GM12878 (cell line): ENCODE measurements at places on chromosomes 4 and X. TPM values are rescaled to one million over a fixed set of nuclear protein-coding genes. Genes with fewer than 3 reads are reported as not detected.
A peak's percentile ranks its signal among the peaks of the same experiment; 100 is the strongest.

ADH1B gene
- polyA plus RNA-seq: not detected in 2 replicates

SRP72 gene
- polyA plus RNA-seq: 145 and 160 TPM in 2 replicates

ZNF280C gene
- 5.9 and 7.5 TPM in 2 replicates for polyA plus RNA-seq

GPR78 gene
- not detected in 2 replicates for polyA plus RNA-seq

DCLK2 gene
- polyA plus RNA-seq: not detected in 2 replicates

RNF212 gene
- not detected in 2 replicates for polyA plus RNA-seq

PDLIM3 gene
- polyA plus RNA-seq: 0.43 TPM in 1 of 2 replicates, not detected in the other

ODAPH gene
- not detected in 2 replicates for polyA plus RNA-seq

TMEM35A gene
- polyA plus RNA-seq: not detected in 2 replicates

MAGEA1 gene
- polyA plus RNA-seq: not detected in 2 replicates

- DNase-seq: no peak
These were observed 91.2 kb downstream of the HUWE1 start for GRCh38 chrX:53595266-53595810.

GRCh38 chr4:169682372-169683047, 62.1 kb downstream of the CLCN3 start:
- no peak for DNase-seq

DNA sequence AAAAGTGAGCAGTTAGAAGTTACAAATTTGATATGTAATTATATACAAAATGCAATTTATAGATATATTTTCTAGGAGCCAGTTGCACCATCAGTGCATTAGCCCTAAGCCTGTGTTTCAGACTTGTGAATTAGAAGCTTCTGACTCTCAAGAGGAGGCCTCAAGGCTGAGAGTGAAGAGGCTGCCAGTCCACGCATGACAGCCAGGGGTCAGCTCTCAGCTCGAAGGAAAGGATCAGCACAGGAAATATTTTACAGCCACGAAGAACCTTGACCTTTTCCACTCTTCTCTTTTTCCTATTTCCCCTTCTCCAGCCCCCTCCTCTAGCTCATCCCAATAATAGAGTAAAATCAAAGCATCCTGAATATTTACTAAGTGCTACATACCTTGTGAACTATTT, 642.4 kb downstream of the TRIML1 start:
- DNase-seq: no peak

GRCh38 chr4:111633663-111634266, 511.5 kb upstream of the FAM241A start:
- DNase-seq: no peak

- DNase-seq: no peak
These were observed 207.9 kb upstream of the FAM241A start for GRCh38 chr4:111937368-111937767.

GRCh38 chr4:743463-744211, 38.0 kb downstream of the PCGF3 start:
- no peak for DNase-seq

- DNase-seq: no peak
These were observed 239.0 kb upstream of the HTR2C start for GRCh38 chrX:114344756-114345349.

DNA sequence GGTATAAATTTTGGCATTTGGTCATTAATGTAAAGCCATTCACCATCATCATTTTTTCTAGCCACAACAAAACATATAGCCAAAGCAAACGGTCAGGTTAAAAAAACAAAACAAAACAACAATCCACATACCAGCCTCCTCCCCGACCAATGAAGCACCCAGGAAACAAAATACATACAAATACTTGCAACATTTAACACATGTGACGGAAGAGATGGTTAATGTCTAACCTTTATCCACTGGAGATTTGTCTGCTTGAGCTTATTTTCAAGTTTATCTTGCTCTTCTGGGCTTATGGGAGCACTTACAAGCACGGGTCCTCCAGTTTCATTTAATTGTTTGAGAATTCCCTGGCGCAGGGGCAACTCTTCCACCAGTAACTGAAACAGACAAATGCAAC, 857.5 kb upstream of the FTHL17 start:
- DNase-seq: no peak

DNA sequence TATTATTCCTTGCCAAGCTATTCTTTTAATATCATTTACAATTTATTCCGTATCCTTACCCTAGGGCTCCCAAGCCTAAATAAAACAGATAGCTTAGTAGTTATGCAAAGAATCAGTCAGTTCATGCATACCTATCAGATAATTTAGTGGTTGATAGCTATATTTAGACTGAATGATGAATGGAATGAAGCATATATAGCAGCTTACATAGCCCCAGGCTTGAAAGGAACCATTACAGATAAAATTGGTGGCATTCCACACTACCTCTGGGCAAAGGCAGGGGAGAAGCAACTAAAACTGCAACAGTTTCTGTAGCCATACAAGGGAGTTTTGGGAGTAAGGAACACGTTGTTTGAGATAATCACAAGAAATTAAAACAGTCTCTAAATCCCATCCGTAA, 2.7 kb downstream of the ACE2 start:
- no peak for DNase-seq

GRCh38 chr4:139207247-139207646, 30.2 kb upstream of the ELF2 start:
- DNase-seq: no peak

DNA sequence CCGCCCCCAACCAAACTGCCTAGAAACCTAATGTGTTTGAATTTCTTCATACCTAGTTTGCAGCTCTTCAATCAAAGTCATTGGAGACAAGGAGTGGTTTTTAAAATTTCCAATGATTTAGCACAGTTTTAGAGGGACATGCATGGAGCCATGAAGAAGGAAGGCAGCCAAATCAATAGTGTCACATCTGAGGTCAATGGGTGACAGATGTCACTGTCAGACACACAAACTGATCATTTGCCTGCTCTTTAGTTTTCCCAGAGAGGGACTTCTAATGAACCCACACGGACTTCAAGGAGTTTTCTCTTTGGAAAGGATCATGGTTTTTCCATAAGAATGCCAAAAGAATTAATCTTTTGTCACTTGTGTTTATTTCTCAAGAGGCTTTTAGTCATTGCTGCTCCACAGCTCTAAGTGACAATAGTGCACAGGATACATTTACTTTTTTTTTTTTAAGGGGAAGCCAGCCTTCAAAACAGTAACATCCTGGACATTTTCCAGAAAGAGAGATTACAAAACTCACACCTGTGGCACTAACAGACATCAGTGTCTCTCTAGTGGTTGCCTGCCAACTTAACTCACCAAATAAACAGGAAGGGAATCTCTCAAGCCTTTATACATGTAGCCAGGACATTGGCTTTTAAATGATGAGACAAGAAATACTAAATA, 251.1 kb upstream of the DIAPH2 start:
- DNase-seq: no peak

DNA sequence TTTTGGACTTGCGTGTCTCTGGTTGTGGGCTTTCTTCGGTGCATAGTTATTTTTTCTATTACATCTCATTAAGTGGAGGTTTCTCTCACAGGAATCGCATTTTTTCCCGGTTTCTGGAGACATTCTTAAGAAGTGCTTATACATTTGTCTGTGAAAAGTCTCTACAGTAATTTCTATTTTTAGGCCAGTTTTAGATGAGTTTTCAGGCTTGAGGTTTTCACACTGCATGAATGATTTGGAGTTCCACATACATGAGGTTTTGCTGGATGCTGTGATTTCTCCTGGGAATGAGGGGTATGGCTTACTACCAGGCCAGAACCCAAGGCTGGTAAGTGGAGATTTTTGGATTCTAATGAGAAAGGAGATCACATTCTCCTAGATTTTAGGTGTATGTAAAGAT, 422.6 kb upstream of the SLIT2 start:
- no peak for DNase-seq

DNA sequence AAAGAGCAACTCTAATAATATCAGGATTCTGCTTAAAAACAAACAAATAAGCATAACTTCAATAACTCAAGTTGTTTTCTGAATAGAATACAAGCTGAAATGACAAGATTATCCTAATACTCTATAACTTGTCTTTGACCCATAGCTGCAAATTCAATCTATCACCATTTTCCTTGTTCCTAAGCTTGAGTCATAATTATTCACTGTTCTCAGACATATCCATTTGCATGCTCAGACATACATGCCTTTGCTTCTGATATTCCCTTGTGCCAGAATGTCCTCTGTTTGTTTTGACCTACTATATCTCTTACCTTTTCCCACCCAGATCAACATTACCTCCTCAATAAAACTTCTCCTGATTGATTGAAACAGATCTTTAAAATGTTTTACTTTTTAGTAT, 109.7 kb downstream of the SNCA start:
- no peak for DNase-seq

DNA sequence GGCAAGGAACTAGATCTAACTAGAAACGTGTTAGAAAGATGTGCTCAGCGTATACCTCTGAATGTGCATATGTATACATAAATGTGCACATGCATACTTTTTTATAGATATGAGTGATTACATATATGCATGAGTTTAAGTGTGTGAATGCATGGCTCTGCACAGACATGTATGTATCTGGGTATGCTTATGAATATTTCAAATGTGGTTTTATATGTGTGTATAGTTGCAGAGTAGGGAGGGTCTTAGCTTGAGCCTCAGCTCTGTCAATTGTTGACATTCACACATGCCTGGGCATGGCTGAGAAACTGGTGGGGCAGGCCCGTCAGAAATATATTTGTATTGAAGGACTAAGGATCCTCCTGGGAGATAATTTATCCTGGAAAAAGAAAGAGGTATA, 31.1 kb downstream of the RAP2C start:
- DNase-seq: no peak

- DNase-seq: no peak
These were observed 305.6 kb upstream of the NR3C2 start for GRCh38 chr4:148747721-148748268.

- no peak for DNase-seq
These were observed 75.7 kb upstream of the GPC4 start for GRCh38 chrX:133490955-133491354.

GRCh38 chrX:100316987-100317386, 93.1 kb downstream of the PCDH19 start:
- DNase-seq: no peak

DNA sequence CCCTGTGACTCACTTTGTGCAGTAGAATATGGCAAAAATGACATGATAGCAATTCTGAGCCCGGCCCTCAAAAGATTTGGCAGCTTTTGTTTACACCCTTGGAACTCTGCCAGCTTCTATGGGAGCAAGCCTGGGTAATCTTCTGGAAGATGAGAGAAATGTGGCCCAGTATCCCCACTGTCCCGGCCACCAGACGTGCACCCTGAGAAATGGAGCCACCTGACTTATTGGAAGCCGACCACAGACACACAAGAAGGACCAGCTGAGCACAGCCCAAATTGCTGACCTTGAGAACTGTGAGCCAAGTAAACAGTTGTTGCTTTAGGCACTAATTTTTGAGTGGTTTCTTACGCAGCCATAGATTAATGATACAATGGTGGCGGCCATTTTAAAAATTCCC, 197.0 kb downstream of the STIM2 start:
- DNase-seq: no peak

GRCh38 chr4:70197842-70198241, 2.3 kb downstream of the ODAM start:
- DNase-seq: no peak

- DNase-seq: no peak
These were observed 52.5 kb downstream of the BANK1 start for GRCh38 chr4:101843054-101843453.

DNA sequence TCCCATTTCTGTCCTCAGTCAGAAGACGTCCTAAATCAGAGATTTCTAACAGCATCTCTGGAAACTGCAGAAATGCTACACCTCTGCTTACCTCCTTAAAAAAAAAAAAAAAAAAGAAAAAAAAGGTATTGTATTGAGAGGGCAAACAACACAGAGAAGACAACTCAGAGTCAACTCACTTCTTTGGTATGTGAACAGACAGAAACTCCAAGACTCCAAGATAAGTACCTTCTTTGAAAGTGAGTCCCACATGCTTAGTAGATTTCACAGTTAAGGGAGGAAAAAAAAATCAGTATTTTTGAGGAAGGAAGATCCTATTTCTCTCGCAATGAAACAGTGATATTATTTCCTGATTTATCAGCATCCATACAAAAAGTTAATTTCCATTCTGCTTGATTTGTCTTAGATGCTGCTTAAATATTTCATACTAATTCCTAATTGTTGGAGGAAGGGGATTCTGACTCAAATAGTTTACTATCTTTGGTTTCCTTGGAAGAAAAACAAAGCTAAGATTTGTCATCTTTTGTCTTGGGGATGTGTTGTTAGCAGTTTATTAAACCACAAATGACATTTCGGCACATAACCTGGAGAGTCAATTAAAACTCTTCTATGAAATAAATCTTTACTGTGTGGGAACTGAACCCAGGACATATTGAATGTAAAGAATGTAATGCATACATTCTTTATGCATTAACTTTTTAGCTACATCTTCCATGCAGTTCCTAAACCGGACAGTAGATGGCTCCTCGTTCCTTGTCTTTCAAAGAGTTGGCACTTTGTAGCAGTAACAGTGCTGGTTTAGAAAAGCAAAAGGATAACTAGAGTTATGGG, 4.7 kb downstream of the RASGEF1B start:
- DNase-seq: peak; percentile 11
